ENCODE measurements at places on chromosomes 12 and 14.

- DNase-seq = peak; percentile 30
These were observed 25.6 kb upstream of the ARID4A start for GRCh38 chr14:58272588-58273372.

- DNase-seq = no peak
These were observed 52.0 kb downstream of the CRACR2A start for GRCh38 chr12:3700861-3701260.

- no peak for DNase-seq
These were observed 12.4 kb downstream of the MLXIP start for GRCh38 chr12:122090759-122091515.

GRCh38 chr12:115343601-115344000 lies 659.6 kb upstream of the TBX3 start:
- no peak for DNase-seq

DNA sequence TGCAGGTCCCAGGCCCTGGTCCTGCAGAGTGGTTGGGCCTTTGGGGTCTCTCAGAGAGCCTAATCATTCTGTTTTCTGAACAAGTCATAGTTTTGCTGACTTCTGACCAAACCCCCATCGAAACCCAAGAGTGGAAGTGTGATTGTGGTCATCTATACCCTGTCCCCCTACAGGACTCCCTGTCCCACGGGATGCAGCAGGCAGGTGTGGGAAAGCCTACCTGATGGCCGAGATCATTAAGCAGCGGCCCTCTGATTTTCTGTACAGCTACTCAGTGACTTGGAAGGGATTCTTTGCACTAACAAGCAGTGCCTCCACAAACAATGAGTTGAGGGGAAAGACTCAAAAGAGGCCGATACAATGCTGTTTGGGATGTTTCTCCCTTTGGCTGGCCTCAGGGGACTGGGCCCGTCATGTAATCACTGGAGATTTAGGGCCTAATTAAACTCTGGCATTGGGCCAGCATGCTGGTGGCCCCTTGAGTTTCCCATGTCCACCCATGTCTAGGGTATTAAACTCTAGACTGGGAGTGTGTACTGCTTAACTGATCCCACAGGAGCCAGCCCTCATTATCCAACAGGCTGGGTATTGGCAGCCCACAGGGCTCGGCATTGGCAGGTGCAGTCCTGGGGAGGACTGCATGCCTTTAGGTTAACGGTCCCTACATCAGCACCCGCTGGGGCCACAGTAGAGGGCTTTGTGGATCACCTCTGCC lies 192.8 kb downstream of the ZFP36L1 start:
- no peak for DNase-seq

- DNase-seq = no peak
These were observed 130.7 kb downstream of the DHRS2 start for GRCh38 chr14:23766737-23767401.

GRCh38 chr14:73754911-73755360 lies 40.8 kb upstream of the PNMA1 start:
- no peak for DNase-seq

- DNase-seq = no peak
These were observed 101.6 kb upstream of the PLXNC1 start for GRCh38 chr12:94046626-94047410.

DNA sequence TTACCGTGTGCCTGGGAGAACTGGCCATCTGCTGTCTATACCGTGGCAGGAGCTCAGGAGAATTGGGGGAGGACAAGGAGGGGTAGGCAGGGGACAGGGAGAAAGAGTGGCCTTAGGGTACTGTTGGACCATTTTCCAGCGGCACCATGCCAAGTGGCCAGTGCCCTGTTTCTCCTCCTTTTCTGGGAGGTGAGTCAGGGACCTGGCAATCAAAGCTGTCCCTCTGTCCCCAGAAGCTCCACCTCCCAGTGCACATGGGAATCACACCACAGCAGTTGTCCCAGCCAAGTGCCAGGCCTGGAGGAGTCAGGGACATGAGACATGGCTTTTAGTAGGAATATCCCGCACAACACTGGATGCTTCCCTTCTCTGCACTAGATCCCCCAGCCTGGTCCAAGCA lies 118.0 kb downstream of the GCH1 start:
- DNase-seq = no peak

GRCh38 chr12:115132905-115133304 lies 448.9 kb upstream of the TBX3 start:
- no peak for DNase-seq

DNA sequence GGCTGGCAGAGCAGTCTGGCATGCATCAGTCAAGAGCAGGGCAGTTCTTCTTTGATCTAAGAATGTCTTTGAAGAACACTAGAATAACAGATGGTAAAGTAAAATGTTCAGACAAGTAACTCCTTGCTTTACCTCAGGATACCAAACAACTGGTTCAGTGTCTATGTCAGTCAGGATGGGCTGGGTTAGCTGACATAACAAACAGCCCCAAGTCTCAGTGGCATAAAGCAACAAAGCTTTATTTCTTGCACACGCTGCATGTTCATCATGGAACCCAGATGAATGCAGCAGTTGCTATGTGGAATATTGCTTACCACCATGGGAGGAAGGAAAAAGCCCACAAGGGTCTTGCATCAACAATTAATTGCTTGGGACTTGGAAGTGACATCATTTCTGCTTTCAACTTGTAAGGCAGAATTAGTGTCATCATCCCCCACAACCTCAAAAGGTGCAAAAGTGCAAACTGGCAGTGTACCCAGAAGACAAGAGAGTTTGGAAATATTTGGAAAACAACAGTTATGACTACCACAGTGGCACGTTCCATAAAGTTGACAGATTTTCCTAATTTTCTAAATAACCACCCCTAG lies 21.2 kb downstream of the GPRC5D start:
- DNase-seq = no peak

GRCh38 chr14:44657696-44658388 lies 150.8 kb upstream of the FSCB start:
- DNase-seq = peak; percentile 90

DNA sequence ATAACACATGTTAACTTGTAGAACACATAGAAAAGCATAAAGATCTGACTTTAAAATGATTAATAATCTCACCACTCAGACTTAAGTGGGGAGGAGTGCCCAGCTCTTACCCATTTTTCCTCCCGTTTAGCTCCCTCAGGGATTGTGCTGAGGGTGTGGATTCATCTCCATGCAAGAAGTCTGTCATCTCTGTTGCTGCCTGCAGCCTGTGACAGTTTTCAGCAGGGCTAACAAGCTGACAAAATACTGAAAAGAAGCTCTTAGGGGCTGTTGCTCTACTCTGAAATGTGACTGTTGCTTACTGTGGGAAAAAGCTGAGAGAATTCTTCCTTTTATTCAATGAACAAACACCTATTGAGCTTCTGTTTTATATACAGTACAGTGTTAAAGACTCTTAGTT lies 216.2 kb downstream of the CPNE8 start:
- DNase-seq = no peak

GRCh38 chr12:75699728-75700496 lies 188.5 kb upstream of the KRR1 start:
- DNase-seq = no peak

DNA sequence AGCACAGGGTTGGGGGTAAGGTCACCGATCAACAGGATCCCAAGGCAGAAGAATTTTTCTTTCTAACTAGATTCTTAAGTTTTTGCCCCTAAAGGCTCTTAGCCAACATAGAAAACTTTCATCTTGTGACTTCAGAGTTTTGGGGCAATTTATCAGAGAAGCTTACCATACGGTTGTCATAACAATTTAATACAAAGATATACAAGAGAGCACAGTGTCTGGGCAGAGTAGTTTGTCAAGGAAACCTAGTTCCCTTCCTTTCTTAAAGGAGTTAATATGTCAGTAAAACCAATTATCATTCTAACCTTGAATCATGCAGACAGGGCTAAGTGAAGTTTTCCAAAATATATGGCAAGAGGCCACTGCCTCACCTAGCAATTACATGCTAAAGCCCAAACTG lies 18.4 kb downstream of the NR2C1 start:
- DNase-seq = no peak

DNA sequence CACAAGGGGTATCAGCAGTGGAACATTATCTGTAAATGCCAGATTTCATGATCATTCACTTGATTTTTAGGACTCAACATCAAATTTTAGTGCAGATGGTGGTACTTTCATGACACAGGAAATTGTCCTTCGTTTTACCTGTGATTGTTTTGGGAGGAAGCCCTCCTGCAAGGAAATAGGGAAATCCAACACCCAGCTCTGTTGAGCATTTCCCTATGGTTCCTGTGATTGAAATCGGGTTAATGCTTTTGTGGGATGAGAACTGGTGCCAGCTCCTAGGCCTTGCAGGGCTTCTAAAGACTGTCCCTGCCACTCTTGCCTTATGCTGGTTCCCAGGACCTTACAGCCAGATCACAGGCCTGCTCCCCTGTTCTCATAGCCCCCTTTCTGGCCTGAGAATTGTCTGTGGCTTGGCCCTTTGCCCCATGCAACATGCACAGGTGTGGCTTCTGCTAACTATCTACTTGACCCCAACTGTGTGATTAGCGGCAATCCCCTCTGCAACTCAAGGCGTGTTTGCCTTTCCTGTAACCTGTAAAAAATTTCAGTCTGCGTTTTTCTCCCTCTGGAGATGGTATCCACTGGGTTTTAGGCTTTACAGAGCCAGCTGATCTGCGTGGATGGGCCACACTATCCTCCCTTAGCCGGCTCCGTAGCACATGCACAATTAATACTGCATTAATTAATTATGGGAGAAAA lies 112.5 kb downstream of the ETV6 start:
- no peak for DNase-seq

GRCh38 chr14:29451941-29452340 lies 475.7 kb downstream of the PRKD1 start:
- no peak for DNase-seq

DNA sequence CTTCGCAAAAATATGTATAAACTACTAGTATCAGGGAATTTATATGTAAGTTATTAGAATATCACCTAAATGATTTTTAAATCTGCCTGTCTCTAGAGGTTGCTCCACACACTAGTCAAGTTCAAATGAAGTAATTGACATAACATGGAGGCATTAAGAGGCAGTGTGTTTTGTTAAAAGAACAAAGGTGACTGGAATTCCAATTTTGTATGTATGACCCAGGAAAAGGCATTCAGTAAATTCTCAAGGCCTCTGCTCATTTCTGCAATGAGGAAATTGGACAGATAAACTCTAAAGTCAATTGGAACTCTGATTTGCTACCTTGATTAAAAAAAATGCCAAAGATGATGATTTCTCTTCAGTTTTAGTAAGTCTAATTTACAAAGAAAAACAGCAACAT lies 117.1 kb downstream of the NAV3 start:
- DNase-seq = no peak

DNA sequence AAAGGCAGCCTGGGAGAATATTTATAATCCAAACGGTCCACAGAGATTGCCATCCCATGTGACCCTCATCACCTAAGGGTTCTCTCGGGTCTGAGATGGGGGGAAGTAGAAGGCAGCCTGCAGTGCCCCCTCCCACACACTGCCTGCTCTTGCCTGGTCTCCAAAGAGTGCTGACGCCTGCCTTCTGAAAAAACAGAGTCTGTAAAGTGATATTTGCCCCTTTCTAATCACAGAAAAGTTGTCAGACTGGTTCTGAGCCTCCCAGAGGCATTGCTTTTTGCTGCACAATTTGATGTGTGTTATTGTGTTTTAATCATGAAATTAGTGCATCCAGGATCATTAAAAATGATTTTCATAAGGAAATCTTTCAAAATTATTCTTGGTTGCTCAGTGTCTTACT lies 59.2 kb downstream of the TMEM30B start:
- no peak for DNase-seq

DNA sequence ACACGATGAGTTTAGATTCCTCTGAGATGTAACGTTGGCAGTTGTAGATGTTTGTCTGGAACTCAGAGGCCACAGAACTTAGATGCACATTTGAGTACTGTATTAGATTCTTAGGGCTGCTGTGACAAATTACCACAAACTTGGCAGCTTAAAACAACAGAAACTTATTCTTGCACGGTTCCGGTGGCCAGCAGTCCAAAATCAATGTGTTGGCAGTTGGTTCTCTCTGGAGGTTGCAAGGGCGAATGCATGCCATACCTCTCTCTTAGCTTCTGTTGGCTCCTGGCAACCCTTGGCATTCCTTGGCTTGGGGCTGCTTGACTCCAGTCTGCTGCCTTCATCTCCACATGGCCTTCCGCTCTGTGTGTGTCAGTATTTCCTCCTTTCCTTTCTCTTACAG lies 118.9 kb downstream of the C12orf75 start:
- DNase-seq = no peak

- no peak for DNase-seq
These were observed at the start of gene TBX5 for GRCh38 chr12:114405519-114406271. Gene TBX5, minus strand, starts transcription at chr12:114406144. Its CDS starts 2,246 bp downstream, at chr12:114403898.

- no peak for DNase-seq
These were observed 79.0 kb downstream of the CEP128 start for GRCh38 chr14:80862541-80862940.

- peak; percentile 19 for DNase-seq
These were observed 4.8 kb downstream of the YBX3 start for GRCh38 chr12:10718279-10718821.

- DNase-seq = no peak
These were observed 17.6 kb downstream of the CKB start for GRCh38 chr14:103504991-103505565.

DNA sequence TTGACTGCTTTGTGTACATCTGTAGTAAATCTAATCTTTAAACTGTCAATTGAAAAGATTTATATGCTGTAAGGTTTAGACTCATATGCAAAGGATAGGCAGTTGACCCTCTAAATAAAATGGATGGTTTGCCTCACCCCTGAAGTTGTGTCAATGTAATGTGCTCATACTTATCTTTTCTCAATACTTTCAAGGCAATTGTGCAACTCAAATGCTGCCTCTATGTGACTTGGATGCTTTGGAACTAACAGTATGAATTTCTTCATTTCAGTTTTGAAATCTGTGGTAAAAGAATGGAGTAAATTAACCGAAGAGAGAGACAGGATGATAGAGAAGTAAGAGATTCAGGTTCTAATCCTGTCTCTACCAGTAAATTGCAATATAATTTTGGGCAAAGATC lies 9.7 kb downstream of the PDE6H start:
- no peak for DNase-seq

GRCh38 chr14:77011245-77011644 lies 17.3 kb downstream of the IRF2BPL start:
- DNase-seq = no peak

GRCh38 chr12:57741844-57742738 lies 2.7 kb upstream of the TSPAN31 start:
- DNase-seq = no peak

GRCh38 chr12:122244565-122245371 lies 18.9 kb upstream of the DIABLO start:
- no peak for DNase-seq

GRCh38 chr14:29672831-29673230 lies 254.8 kb downstream of the PRKD1 start:
- DNase-seq = no peak

GRCh38 chr12:123991372-123991951 lies 18.4 kb downstream of the ZNF664 start:
- DNase-seq = no peak

All from A673 (cell line).